ENCODE measurements at places on chromosomes 2 and 18.

- DNase-seq = no peak
Measured at GRCh38 chr18:46294318-46294717, 190.1 kb downstream of the HAUS1 start.

DNA sequence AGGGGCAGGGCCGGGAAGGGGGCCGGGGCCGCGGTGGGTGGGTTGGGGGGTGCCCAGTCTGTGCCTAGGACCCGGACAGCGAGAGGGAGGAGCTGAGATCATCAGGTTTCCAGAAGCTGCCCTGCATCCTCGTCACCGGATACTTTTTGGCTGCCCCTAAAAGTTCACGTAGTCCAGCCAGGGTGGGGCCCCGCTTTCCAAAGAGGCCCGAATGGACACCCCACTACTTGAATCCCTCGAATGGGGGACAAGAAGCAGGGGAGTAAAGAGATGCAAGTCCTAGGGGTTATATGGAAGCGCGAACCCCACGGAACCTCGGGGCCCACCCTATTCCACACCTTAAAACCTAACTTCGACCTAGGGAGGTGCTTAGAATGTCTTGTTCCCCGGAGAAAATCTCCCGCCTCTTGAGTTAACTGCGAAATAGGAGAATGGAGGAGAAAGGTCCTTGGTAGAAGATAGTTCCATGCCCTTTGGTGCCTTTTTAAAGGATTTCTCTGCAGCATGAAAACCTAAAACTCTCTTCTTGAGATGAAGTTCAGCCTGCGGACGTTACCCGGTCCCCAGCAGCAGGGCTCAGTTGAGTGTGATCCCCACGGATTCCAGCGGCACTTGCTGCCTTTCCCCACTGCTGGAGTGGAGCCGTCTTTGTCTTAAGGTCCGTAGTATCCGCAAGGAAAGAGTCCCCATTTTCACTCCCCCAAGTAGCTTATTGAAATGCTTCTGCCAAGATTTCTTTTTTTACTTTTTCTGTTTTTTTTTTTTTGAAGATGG, 2.1 kb upstream of the RNF152 start:
- DNase-seq = no peak

- no peak for DNase-seq
Measured at GRCh38 chr2:39475006-39475405, 37.9 kb upstream of the MAP4K3 start.

- no peak for DNase-seq
Measured at GRCh38 chr18:58535340-58536201, 93.3 kb downstream of the ALPK2 start.

DNA sequence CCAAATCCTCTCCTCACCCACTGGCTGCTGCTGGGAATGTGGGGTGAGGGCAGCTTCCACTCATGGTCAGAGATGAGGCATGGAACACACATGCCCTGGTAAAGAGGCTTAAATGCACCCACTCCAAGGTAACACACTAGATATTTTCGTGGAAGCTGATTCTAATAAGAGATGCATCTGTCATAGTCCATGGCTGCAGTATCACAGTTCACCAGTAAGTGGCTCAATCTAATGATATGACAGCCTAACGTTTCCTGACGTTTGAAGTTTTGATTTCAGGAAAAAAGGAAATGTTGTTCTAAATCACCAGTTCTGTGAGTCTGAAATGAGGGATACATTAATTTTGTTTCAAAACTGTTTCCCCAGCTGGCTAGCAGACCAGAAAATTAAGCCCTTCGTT, 38.2 kb downstream of the LCT start:
- DNase-seq = no peak

- DNase-seq = no peak
Measured at GRCh38 chr18:74416124-74416523, 41.0 kb downstream of the DIPK1C start.

- no peak for DNase-seq
Measured at GRCh38 chr2:240946046-240946445, 39.9 kb downstream of the CROCC2 start.

- no peak for DNase-seq
Measured at GRCh38 chr2:12463189-12463588, 253.5 kb upstream of the TRIB2 start.

- no peak for DNase-seq
Measured at GRCh38 chr2:42860319-42861094, 68.1 kb upstream of the HAAO start.

GRCh38 chr2:228657807-228658402, 476.4 kb upstream of the SPHKAP start:
- peak; percentile 9 for DNase-seq

- no peak for DNase-seq
Measured at GRCh38 chr18:35291166-35291565, 1.1 kb upstream of the ZSCAN30 start.

Data from renal pelvis (tissue), 12 donors.